ENCODE measurements at places on chromosomes 1 and 21.

- no peak for DNase-seq
These were observed 49.1 kb downstream of the HLX start for GRCh38 chr1:220928320-220928719.

DNA sequence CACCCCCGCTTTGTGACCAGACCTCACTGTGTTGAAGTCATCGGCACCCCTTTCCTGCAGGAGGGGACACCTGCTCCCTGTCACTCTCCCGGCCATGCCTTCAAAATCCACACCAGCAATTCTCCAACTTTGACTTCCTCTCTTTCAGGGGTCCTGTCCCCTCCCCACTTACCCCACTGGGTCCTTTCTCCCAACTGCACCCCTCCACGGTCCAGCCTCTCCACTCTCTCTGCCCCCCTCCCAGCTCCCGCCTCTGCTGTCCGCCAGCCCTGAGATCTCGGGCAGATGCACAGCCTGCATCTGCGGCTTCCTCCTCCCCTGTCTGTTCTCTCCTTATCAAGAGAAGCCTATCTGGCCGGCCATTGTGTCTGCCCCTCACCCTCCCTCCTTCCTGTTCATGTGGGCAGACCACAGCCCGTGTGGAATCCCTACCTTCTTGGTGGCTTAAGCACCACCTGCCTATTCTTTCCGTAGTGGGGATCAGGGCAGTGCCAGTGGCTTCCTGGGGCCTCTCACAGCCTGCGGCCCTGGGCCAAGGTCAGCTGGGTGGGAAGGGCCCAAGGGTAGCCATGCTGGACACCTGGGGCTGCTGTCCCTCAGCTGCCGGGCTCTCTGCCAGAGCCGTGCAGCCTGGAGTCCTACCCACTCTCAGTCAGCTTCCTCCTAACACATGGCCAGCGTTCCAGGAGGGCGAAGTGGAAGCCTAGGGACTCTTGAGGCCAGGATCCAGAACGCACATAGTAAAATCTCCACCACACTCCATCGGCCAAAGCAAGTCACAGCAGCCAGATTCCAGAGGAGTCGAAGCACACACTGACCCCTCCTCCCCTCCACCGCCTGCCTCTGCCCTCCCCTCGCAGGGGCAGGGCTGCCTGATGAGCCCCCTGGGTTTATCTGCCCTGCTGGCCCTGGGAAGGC lies 5.1 kb upstream of the HES4 start:
- no peak for DNase-seq

- DNase-seq: peak; percentile 69
These were observed 4.0 kb downstream of the SHISAL2A start for GRCh38 chr1:52636721-52637695.

GRCh38 chr1:210213335-210213734 lies 19.3 kb upstream of the SERTAD4 start:
- DNase-seq: no peak

GRCh38 chr1:228304766-228305395 lies 97.0 kb downstream of the OBSCN start:
- DNase-seq: no peak

DNA sequence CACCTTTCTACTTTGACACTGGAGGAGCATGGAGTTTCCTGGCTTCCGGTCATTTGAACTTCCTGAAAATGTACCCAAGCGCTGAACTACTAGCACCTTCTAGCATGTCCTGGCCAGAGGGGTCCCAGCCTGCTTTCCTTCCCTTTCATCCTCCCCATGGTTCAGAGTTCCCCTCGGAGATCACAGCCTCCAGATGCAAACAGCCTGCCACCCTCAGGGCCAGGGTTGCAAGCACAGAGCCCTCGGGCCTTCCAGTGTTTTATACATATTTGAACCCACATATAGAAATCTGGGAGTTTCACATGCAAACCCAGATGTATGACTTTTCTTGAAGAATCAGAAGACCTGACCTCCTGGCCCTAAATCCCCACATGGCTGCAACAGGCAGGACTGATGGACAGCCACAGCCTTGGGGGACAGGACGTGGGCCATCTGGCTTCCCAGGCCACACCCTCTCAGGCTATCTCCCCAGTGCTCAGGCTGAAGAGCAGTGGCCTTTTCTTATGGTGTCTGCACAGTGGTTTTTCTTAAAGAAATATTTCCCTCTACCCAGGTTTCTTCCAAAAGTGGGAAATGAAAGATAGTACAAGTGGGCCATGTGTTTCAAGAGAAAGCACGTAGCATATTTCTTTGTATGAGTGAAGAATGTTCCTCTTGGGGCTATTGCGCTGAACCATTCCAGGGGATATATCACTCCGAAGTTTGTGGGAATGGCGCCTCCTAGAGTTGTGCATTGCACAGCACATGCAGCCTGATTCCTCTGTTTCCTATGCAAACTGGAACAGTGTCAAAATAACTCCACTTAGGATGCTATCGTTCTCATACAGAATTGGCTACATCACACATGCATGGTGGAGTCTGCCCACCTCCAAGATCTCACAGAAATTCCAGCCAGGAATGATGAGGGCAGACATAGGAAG lies 232.0 kb upstream of the VAMP3 start:
- no peak for DNase-seq

- no peak for DNase-seq
These were observed 44.8 kb downstream of the RIMS3 start for GRCh38 chr1:40620586-40621210.

GRCh38 chr1:53246261-53247134 lies 8.2 kb upstream of the MAGOH start:
- no peak for DNase-seq

- DNase-seq: no peak
These were observed 3.8 kb downstream of the CCN1 start for GRCh38 chr1:85584264-85584781.

- DNase-seq: no peak
These were observed 91.2 kb downstream of the APP start for GRCh38 chr21:26079366-26079765.

- no peak for DNase-seq
These were observed 36.5 kb upstream of the LHX8 start for GRCh38 chr1:75097654-75098053.

DNA sequence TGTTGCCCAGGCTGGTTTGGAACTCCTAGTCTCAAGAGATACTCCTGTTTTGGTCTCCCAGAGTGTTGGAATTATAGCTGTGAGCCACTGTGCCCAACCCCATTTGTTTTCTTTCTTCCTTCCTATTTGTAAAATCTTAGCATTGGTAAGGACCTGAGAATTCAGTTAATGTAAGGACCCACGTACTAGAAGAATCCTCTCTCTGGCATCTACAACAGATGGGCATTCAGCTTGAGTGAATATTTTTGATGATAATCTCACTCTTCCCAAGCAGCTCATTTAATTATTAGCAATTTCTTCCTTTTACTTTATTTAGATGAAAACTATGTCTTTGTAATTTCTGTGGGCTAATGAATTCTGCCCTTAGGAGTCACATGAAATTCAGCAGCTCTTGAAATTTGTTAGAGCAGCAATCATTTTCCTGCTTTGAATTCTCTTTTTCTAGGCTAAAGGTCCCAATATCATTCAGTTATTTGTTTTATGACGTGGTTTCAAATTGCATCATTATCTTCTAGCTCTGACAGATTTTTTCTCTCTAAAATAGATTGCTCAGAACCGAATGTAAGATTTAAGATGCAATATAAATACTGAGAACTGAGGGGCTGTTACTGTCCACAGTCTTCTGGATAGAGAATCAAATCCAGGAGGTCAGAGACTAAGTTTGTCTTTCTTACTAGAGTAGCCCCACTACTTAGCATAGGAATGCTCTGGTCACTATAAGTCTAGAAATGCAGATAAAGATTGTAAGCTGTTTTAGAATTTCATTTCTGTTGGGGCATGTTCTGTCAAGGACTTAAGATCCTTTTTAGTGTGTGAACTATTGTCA lies 59.4 kb downstream of the EPB41 start:
- no peak for DNase-seq

- no peak for DNase-seq
These were observed 381.6 kb downstream of the SRGAP2C start for GRCh38 chr1:121566346-121566745.

- no peak for DNase-seq
These were observed 15.3 kb upstream of the OR2M4 start for GRCh38 chr1:248215880-248216279.

- DNase-seq: no peak
These were observed 97.2 kb downstream of the ACTL8 start for GRCh38 chr1:17852383-17852782.

- DNase-seq: no peak
These were observed 7.3 kb upstream of the TTC4 start for GRCh38 chr1:54708385-54708784.

- DNase-seq: no peak
These were observed 51.0 kb downstream of the GADD45A start for GRCh38 chr1:67735806-67736627.

DNA sequence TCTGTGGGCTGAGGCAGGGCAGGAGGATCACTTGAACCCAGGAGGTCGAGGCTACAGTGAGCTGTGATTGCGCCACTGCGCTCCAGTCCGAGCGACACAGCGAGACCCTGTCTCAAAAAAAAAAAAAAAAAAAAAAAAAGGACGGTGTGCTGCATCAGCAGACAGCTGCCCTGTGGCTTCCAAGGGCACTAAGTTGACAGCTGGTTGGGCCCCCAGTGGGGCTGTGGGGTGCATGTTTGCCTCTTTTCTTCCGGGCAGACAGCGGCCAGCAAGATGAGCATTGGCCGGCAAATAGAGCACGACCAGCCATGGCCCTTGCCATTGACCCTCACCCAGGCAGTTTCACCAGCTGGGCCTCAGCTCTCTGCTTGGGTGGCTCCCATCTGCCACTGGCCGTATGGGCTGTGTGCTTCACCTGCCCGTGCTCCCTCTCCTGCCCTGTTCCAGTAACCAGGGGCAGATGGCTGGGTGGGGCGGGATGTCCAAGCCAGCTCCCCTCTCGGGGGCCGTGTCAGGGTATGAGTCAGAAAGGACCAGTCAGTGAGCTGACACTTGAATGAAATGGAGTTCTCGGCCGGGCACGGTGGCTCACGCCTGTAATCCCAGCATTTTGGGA lies 12.3 kb upstream of the SLC25A34 start:
- no peak for DNase-seq

DNA sequence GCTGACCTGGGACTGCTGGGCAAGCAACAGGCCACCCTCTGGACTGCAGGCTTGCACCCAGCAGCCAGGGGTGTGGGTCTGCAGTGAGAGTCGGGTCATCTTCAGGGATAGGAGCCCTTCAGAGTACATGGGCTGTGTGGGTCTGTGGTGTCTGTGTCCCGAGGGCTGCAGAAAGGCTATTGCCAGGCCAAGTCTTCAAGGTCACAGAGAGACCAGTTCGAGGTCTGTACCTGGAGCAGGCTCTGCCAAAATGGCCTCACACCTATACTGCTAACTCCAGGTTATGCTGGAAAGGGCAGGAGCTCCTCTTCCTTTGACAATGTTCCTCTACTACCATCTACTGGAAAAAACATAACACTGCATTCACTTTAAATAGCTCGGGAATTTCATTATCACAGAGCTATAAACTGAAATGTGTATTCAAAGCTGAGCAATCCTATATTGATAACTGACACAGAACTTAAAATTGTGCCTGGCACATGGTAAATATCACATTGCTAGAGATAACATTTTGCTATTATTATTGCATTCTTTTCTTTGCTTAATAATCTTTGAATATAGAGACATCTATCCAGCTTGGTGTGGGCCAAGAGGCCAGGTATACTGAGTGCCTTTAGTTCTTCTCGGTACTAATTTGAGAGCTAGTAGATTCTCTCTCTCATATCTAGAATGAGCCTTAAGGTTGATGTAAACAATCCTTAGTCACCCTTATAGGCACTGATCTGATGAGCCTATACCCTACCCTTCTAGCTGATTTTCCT lies 6.9 kb upstream of the DNAH14 start:
- no peak for DNase-seq

- DNase-seq: no peak
These were observed 54.2 kb upstream of the ADAMTS5 start for GRCh38 chr21:27021046-27021445.

DNA sequence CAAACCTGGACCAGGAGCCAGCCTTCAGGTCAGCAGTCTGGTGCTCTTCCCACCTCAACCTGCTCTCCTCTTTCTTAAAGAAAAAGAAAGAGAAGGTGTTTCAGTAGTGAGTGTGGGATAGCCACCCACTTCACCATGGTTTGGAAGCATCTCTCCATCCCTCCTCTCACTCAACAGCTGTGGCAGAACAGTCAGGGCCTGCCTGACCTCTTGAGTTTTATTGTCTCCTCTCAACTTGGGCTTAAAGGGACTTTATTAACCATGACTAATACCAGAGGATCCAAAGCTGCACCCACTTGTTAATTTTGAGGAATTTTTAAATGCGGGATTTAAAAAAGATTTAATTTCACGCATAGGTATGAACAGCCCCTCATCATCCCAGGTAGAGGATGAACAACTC lies 570 bp upstream of the VASH2 start:
- no peak for DNase-seq

DNA sequence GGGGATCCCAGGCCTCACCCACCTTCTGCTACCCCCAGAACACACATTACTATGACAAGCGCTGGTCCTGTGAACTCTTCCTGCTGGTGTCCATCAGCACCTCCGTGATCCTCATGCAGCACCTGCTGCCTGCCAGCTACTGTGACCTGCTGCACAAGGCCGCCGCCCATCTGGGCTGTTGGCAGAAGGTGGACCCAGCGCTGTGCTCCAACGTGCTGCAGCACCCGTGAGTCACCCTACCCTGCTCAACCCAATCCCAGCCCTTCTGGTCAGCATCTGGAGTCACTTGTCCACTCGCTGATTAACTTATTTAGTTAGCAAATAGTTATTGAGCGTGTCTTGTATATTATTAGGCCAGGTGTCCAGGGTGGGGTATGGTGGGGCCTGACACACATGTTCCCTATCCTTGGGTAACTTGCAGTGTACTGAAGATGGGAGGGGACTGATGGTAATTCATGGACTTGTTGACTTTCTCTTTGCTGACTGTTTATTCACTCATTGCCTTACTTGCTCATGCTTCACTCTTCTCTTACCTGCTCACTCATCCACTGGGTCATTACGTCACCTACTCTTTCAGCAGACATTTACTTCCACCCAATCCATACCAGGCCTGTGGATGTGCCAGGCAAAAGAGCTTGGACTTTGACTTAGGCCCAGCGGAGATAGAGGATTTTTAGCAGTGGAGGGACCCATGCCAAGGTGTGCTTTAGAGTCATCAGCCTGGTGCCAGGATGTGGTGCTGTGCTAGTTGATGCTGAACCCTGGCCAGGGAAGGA lies 12.9 kb upstream of the KPNA6 start:
- no peak for DNase-seq

DNA sequence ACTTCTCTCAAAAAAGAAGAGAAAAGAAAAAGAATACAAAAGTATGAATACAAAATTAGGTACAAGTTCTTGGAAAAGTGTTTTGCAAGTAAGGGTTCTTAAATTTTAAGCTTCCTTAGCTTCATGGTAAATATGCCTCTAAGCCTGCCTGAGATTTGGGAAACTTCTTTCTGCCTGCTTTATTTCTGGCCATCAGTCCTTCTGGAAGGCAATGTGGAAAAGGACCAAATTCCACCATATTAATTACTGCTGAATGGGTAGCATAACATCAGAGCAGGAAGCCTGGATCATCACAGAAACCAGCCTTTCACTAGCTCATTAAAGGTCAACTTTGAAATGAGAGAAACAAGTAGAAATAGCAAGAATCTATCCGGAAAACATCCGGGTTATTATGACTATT lies 39.1 kb upstream of the CAP1 start:
- DNase-seq: no peak
